Activated CD4-positive, alpha-beta T cell treated with anti-CD3 and anti-CD28 coated beads, Interleukin-10, Interleukin-2, amounts not matched to agents 100 ng/mL and 50 ng/mL, durations not matched to agents 16 hours and 8 hours (primary cell): ENCODE measurements at places on chromosomes 5 and 9.
A peak's percentile ranks its signal among the peaks of the same experiment; 100 is the strongest.

DNA sequence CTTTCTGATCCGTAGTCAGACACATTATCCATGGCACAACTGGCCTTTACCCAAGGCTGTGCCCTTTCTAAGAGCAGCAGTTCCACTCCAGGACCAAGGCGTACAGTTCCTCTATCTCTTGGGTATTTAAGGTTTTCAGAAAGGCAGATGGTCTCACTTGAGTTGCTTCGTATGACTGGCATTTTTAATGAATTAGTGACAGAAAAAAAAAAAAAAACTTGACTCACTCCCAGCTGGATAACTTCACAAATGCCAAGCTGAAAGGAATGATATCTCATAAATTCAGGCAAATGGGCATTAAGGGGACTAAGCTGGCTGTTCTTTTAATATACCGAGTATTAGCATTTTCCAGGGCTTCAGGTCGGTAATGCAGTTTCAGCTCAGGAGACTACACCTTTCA lies 60.7 kb downstream of the SLC24A2 start:
- DNase-seq: no peak

- DNase-seq: no peak
Measured at GRCh38 chr5:53359916-53360517, 120.4 kb upstream of the FST start.

- peak; percentile 24 for DNase-seq
Measured at GRCh38 chr9:122379340-122379739, 8.5 kb downstream of the PTGS1 start.

DNA sequence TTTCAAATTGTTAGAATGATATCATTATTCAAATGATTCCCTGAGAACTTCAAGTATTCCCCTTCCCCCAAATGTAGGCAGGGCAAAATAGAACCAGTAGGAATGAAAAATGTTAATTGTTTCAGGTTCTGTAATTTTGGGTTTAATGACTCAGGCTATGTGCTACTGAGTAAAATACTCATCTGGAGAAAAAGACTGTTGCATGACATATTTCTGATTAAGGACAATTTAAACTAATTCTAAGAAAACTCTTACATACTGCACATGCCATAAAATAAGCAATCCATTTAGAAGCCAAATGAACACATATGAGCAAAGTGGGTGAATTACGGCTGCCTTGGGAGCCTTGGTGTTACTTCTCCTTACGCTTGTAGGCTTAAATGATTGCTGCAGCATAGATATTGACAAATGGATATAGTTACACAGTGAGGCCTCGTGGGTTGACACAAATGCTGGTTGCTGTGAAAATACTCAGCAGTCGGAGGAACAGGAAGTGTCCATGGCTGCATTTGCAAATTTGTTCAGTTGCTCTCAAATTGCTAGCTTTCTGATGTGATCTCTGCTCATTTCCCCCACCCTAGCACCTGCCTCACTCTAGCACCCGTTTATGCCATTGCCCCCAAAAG lies 174.9 kb upstream of the DMAC1 start:
- peak; percentile 57 for DNase-seq

DNA sequence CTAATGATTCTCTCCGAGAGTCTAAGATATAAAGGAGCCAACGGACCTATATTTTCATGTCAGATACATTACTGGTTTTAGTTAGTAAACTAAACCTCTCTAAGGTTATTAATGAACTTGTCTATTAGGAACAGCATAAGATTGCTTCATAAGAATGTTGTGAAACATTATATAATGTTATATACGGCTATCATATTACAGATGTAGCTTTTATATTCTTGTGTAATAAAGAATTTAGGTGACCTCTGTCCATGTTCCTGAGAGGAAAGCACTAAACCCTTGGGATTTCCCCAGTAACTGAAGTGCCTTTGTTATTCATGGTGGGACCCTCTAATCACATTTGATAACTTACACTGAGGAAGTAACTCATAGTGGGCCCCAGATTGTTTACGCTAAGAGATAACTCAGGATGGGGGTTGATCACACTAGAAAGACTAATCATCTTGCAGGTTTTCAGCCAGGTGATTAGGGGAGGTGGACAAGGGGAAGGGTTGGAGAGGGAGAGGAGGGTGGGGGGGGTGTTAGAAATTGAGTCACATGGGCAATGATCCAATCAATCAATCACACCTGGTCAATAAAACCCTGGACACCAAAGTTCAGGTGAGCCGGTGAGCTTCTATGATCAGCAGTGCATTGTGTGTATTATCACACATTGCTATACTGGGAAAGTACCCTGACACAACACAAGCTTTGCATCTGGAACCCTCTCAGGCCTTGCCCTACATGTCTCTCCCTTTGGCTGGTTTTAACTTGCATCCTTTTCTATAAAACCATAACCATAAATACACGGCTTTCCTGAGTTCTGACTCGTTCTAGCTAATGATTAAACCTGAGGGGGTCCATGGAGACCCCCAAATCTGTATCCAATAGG lies 25.8 kb downstream of the ECPAS start:
- no peak for DNase-seq

DNA sequence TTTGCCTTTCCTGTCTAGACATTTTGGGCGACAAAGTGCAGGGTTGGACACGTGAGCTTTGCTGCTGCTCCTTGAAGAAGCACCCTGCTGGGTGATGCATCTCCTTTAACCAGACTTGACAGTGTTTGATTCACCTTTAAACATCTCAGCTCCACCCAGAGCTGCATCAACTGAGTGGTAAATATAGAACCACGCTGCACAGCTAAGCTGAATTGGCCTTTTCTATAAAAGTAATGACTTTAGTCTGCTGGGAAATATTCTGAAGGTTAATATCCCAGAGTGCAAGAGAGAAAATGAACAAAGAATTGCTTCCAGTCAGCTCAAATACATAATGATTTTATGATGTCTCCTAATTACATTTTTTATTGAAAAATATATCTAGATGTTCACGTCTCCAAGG lies 264.3 kb upstream of the ADCY2 start:
- DNase-seq: no peak

GRCh38 chr9:126401107-126401506 lies 74.5 kb downstream of the MVB12B start:
- DNase-seq: peak; percentile 69

DNA sequence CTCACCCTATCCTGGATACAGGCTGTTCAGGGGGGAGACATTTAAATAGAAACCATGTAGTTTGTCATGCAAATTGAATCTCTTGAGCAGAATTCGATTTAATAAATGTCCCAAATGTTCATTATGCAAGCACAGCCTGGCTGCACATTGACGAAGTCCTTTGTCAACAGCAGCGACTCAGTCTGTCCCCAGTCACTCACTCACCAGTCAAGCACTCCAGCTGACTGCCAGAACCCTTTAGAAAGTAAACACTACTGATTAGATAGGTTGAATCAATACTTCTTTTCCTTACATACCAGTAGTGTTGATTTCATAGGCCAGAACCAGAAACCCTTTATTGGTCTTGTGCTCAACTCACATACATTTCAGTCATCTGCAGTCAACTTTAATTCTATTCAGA lies 27.5 kb downstream of the CDH6 start:
- DNase-seq: no peak

DNA sequence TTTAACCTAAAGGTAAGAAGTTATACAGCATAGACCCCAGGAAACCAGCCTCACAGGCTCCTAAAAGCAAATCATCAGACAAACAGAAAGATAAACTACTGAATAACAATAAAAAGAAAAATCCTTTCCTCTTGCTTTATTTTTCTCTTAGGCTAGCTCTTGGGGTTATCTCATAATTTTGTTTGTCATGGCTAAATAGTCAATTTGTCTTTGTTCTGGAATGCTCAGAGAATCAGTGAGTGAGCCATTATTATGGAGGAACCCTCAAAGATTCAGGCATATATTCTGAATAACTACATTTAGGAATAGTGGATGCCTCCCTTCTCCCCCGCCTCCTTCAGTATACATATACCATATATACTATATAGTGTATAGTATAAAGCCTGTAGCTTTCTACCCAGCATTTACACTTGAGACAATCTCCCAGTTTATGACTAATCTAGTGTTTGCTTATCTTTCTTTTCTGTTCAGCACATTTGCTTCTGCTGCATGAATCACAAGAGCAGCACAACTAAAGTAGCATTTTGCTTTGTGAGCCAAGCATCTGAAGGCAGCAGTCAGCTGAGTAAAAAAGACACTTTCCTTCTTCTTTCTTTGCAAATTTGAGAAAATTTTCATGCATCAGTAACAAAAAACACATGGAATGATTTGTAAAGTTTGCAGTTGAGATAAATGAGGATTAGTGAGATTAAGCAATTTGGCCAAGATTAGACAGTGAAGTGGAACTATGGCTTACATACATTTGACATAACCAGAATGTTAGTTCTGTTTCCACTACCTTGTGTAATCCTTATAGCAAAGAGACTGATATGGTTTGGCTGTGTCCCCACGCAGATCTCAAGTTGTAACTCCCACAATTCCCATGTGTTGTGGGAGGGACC lies 45.3 kb upstream of the PPP3R2 start:
- no peak for DNase-seq

GRCh38 chr9:35489313-35490154 lies at the start of gene RUSC2:
TSS of gene RUSC2 (plus strand) at chr9:35490111. CDS start at chr9:35546522, 56,411 bp downstream.
- DNase-seq: peak; percentile 67

DNA sequence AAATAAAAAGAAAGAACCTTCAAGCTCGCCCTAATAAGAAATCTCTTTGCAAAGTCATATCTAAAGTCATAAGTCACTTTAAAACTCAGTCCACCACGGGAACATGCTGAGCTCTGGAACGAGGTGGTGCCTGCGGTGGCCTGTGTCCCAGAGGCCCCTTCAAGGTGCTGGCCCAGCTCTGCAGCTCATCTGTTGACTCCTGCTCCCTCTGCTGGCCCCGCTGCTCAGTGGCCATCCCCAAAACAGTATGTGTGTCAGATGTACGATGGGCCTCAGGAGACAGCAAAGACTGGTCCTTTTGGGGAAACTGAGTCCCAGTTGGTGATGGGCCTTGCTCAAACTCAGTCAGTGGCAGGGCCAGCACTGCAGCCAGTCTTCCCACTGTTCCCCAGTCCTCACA lies 22.8 kb upstream of the FOXB2 start:
- no peak for DNase-seq

DNA sequence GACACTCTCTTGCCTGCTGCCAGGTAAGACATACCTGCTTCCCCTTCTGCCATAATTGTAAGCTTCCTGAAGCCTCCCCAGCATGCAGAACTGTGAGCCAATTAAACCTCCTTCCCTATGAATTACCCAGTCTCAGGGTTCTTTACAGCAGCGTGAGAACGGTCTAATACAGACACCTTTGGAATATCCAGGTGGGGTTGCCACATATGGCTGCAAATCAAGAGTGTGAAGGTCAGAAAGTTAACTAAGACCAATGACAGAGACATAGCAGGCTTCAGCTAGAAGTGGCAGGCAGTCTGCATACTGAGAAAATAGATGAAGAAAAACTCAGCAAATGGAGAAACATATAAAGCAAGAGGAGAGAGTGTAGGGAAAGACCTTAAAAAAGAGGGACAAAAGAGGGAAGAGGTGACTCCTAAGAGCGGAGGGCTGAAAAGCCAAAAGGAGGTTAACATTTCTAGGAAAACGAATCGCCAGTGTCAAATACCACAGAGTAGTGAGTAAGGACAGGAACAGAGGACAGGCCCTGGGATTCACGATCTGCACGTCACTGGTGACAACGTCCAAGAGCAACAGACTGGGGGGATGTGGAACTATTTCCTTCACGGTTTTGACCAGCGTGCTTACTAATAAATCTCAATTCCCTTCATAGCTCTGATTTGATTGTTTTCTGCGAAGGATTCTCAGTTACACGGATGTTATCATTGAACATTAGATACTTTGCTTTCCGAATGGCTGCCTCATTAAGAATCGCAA lies 1.7 kb upstream of the ACO1 start:
- no peak for DNase-seq

DNA sequence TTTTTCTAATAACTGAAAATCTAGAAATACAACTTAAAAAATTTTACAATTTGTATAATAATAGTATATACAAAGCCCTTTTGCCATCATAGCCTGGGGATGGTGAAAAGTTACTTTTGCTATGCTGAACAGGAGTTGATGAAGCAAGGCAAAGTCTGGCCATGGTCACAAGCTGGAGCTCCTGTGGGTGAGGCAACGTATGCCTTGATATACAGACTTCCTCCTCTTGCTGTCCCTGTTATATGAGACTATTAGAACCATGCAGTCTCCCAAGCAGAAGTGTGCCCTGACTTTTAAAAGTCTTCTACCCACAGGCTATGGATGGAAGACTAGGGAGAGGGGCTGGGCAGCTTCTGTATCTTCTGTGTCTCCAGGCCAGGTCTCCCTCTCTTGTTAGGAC lies 15.7 kb downstream of the FAM151B start:
- DNase-seq: no peak

DNA sequence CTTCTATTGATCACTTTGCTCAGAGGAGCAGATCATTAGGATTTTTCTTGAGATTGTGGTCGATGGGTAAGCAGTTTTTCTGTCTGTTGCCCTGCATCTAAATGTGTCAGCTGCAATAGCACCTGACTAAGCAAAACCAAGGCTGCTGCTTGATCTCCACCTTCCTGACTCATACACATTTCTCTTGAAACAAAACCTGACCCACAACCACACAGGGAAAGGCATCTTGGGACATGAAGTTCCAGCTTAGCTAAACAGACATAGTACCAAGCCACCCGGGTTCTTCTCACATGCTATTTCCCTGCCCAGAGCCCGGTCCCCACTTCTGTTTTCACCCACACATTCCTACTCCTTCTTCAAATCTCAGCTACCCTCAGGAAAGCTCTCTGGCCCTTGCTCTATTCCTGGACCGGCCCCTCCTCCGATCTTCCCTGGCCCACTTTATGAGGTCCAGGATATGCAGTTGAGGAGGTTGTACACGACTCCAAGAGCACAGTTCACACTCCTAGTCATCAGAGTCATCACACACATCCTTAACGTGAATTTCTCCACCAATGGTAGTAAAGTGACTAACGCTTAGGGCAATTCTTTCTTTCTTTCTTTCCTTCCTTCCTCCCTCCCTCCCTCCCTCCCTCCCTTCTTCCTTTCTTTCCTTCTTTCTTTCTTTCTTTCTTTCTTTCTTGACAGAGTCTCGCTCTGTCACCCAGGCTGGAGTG lies 16.0 kb upstream of the ZBTB43 start:
- peak; percentile 62 for DNase-seq

- no peak for DNase-seq
Measured at GRCh38 chr5:52740007-52740406, 47.7 kb upstream of the ITGA1 start.

DNA sequence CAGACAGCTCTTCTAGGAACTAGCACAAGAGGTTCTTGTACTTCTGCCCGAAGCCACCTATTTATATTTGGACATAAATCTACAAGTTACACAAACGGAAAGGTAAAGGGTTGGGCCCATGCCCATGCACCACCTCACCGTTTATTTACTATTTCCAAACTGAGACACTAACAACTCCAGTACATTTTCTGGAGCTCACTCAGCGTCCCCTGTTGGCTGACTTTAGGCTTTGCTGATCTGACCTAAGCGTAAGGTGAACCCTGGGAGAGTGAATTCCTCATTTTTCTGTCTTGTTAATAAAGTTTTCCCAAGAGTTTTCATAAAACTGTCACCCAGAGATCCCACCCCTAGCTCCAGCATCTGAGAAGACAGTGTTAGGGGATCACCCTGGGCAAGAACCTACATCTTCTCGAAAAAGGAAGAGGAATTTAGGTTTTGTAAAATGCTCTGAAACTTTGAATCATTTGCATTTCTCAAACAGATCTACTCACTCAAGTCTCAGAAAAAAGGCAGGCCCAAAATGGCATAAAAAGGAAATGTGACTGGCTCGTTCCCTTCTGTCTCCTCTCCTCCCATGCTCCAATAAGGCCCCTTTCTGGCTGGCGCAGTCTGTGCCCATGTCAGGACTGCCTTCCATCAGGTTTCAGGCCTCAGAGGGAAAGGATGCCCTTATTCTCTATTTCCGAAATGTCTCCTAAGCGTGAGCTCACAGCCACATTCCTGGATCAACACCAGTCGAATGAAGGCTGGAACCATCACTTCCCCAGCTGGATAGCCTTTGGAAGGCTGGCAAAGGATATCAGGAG lies 201.3 kb downstream of the FANCC start:
- no peak for DNase-seq
